Activated T-cell treated with anti-CD3 and anti-CD28 coated beads, Interleukin-2, amount 50 U/mL, for 72 hours (primary cell): ENCODE measurements at places on chromosomes 3 and 15. TPM values are rescaled to one million over a fixed set of nuclear protein-coding genes. Genes with fewer than 3 reads are reported as not detected.

- DNase-seq = no peak
Measured at GRCh38 chr3:27625864-27626263, 96.3 kb downstream of the EOMES start.

The AMIGO3 gene
- total RNA-seq = 0.19 TPM

DNA sequence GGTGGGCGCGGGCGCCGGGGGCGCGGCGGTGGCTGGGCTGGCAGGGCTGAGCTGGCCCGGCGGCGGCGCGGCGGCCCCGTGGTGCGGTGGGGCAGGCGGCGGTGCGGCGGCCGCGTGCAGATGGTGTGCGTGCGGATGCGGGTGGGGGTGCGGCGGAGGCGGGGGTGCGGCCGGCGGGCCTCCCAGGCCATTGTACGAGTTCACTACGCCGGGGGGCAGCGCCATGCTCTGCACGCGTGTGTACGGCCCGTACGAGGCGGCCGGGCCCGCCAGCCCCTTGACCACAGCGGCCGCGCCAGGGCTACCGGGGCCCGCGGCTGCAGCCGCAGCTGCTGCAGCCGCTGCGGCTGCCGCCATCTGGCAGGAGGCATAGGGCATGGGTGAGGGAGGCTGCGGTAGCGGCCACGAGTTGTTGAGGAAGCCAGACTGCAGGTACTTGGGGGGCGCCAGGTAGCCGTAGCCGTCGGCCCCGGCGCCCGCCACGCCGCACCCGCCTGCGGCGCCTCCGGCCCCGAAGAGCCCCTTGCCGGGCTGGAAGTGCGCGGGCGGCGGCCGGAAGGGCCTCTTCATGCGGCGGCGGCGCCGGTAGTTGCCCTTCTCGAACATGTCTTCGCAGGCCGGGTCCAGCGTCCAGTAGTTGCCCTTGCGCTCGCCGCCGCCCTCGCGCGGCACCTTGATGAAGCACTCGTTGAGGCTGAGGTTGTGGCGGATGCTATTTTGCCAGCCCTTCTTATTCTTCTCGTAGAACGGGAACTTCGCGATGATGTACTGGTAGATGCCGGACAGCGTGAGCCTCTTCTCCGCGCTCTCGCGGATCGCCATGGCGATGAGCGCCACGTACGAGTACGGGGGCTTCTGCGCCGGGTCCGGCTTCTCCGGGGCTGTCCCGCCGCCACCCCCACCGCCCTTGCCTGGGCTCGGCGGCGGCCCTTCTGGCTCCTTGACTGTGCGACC, 951 bp downstream of the FOXL2 start:
- DNase-seq = peak; percentile 56

DNA sequence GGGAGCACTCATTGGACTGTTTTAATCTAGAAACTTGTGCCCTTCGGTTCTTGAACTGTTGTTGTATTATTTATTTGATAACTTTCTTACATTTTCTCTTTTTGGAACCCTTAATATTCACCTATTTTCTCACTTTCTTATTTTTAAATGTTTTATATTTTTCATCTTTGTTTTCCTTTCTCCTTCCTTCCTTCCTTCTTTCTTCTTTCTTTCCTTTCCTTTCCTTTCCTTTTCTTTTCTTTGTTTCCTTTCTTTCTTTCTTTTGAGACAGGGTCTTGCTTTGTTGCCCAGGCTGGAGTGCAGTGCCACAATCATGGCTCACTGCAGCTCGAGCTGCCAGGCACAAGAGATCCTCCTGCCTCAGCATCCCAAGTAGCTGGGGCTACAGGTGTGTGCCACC, 108.5 kb downstream of the TBC1D2B start:
- no peak for DNase-seq

GRCh38 chr3:26058901-26059321, 269.0 kb downstream of the OXSM start:
- DNase-seq = no peak

DNA sequence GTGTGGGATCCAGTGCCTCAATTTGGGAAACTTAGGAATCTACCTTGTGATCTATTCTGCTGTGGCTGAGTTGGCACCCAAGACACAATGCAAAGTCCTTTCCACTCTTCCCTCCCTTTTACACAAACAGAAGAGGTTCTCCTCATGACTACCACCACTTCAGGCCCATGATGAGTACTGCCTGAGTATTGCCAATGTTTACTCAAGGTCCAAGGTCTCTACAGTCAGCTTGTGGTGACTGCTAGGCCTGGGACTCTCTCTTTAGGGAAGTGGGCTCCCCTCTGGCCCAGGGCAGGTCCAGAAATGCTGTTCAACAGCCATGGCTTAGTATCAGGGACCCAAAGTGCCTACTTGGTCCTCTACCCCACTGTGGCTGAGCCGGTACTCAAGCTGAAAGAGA, 56.8 kb upstream of the PEX5L start:
- no peak for DNase-seq

GRCh38 chr3:6605227-6605626, 255.7 kb upstream of the GRM7 start:
- DNase-seq = no peak

DNA sequence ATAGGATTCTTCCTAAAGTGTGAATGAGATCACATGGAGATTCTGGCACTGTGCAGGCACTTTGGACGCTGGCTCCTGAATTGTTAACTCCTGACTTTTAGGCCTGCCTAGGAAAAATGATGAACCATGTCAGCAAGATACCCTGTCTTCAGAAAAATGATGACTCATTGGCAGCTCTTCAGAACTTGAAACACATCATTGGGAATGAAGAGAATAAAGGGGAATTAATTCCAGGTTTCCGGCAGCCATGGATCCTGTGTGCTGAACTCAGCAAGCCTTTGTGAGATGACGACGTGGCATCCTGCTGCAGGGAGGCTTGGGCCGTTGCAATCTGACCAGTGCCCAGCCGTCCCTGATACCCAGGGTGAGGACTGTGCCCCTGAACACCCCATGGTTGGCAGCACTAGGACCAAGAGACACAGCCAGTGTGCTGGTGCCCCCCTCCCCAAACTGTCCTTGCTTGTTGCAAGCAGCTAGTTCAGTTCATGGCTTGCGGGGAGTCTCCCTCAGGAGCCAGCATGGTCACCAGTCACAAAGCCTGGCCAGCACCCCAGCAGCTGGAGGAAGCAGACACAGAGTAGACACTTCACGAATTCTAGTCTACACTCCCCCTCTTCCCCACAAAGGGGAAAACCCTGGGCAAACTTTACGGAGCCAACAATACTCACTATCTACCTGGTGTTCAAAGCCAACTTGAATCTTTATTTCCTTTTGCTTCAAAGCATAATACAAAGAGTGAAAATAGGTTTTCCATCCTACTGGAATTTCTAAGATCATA, 7.8 kb upstream of the LIPC start:
- no peak for DNase-seq

DNA sequence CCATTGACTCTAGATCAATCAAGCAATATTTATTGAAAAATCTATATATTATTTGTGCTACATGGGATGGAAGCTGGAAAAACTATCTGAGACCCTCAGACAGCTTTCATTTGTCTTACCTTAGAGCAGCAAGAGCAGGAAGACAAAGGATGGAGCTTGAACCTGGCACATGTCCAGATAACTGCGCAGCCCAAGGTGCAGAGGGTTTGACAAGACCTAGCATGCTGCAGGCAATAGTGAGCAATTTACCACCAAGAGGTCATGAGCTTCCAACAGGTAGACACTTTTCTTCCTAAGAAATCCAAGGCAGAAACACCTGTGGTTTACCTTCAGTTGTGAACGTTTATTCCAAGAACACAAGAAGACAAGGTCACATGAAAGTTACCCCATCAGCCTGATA, 214.7 kb upstream of the NECTIN3 start:
- no peak for DNase-seq

- no peak for DNase-seq
Measured at GRCh38 chr3:159882790-159883779, 105.5 kb upstream of the IL12A start.

DNA sequence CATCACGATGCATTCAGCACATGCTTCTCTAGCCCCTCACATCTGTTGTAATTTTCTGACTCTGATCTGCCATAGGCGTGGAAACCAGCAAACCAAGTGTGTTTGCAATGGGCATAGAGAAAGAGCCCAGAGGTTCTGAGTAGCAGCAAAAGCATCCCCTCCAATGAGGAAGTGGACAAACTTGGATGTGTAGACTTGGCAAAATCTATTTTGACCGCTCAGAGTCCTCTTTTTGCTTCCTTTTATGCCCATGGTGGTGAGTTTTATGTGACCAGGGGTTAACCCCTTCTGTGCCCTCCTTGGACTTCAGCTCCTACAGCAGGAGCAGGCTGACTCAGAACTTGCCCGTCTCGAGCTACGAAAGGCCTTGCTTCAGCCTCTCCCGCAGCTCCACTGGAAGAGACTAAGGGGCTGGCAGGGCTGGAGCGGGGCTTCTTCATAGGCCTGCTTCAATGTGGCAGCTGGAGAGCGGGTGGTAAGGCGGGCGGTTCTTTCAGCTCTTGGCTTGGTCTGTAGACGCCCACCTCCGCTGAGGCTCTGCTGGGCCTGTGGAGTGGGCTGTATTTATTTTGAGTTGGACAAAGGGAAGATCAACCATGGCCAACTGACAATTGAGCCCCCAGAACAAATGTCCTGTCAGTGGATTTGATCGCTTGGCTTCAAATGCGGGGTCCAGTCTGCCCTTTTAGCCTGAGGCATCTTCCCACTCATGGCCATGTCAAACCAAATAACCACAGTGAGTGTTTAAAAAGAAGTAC, 6.5 kb upstream of the ETV5 start:
- no peak for DNase-seq

- DNase-seq = no peak
Measured at GRCh38 chr3:188197388-188197847, 43.5 kb downstream of the LPP start.

- DNase-seq = no peak
Measured at GRCh38 chr3:144407335-144407734, 435.7 kb downstream of the DIPK2A start.

DNA sequence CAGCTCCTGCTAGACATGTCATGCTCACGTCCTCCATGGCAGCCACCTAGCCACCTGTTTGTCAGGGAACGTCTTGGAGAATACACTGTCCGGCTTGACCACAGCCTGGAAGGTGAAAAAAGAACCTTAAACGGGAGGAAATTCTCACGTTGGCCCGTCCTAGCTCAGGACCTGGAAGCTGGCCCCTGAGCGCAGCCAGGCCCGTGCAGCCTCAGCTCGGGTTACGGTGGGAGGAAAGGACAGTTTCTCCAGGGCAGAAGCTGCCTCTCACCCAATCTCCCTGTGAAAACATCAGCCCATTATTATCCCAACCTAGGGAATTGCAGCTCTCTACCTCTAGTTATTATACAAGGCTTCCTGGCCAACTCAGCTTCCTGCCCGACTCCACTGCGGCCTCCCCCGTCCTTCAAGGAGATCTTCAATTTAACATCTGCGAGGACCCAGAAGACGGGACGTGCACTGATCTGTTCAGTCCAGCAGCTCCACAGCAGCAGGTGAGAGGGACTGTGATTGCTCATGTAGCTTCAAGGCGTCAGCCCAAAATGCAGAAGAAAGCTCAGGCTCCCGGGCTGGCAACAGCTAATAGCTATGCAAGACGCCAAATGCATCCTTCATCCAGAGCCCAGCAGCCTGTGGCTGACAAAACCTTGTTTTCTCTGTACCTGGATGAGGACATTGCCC, 84.7 kb downstream of the ADAMTS17 start:
- no peak for DNase-seq

DNA sequence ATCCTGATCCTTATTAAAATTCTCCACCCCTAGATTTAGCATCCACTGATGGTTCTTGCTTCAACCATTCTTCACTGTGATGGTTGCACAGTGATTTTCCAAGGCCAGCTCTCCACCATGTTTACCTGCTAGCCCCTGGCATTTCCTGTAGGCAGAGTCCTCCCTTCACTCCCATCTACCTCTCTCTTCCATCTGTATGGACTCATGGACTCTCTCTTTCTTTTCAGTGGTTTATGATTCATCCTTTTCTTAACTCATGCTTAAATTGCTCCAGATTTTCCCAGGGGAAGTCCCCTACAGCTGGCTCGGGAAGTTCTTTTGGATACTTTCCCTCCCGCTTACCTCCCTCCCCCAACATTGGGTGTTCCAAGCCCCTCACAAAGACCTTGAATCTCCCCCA, 18.7 kb downstream of the TGM4 start:
- DNase-seq = no peak

- DNase-seq = no peak
Measured at GRCh38 chr15:88202231-88202630, 54.3 kb downstream of the NTRK3 start.

DNA sequence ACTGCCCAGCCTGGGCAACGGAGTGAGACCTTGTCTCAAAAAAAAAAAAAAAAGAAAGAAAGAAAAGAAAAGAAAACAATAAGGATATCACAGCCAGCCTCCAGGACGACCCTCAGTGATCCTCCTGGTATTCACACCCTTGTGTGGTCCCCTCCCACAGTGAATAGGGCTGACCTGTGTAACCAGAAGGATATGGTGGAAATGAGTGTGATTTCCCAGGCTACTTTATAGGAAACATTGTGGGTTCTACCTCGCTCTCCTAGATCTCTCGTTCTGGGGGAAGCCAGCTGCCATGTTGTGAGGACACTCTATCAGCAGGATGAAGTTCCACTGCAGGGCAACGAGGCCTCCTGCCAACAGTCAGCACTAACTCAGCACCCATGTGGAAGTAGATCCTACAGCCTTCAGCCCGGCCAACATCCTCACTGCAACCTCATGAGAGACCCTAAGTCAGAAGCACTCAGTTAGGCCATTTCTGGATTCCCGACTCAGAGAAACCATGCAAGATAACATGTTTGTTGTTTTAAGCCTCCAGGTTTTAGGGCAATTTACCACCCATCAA, 11.1 kb downstream of the RFTN1 start:
- DNase-seq = no peak

DNA sequence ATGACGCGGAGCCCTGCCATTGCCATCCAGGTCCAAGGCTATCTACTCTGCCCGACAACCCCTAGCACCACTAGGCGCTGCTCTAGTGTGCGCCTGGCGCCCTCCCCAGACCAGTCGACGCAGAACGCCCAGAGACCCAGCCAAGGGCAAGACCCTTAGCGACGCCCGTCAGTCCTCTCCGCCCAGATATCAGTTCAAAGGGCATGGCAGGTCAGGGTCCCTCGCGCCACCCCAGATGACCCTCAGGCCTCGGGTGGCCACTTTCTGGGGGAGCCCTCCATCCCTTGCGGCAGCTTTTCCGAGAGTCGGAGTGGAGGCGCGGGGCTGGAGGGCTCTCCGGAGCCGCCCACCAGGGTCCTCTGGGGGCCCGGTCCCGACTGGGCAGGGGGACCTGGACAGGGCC, 371 bp upstream of the CLSTN2 start:
- peak; percentile 15 for DNase-seq

The CHRFAM7A gene
- total RNA-seq = 1.9 TPM

The RBP2 gene
- total RNA-seq = not detected

GRCh38 chr3:124263168-124263567, 271.2 kb upstream of the ROPN1 start:
- DNase-seq = no peak

- no peak for DNase-seq
Measured at GRCh38 chr3:171620825-171621434, 160.7 kb upstream of the TNIK start.

The PPARG gene
- 1.4 TPM for total RNA-seq

- DNase-seq = no peak
Measured at GRCh38 chr3:3531476-3531875, 267.8 kb upstream of the LRRN1 start.

The MCF2L2 gene
- 7.6 TPM for total RNA-seq

The PLA2G4F gene
- total RNA-seq = not detected
